ENCODE measurements at places on chromosomes 4 and X.

- peak; percentile 53 for DNase-seq
These were observed 1.4 kb downstream of the ELOVL6 start for GRCh38 chr4:110196871-110197528.

- no peak for DNase-seq
These were observed 779.3 kb downstream of the ARAP2 start for GRCh38 chr4:35464964-35465528.

DNA sequence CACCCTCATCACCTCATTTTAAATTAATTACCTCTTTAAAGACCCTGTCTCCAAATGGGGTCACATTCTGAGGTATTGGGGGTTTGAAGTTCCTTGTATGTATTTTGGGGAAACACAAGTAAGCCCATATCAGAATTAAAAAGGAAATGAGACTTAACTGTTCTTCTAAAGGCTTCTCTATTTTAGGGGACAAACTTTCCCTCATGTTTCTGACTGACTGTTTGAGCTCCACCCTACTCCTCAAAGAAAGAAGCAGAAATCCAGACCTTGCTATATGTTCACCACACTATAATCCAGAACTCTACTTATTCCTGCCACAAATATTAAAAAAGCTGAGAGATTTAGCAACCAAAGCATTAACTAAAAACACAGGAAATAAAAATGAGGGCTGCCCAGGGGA lies 258.8 kb downstream of the ARHGAP24 start:
- no peak for DNase-seq

DNA sequence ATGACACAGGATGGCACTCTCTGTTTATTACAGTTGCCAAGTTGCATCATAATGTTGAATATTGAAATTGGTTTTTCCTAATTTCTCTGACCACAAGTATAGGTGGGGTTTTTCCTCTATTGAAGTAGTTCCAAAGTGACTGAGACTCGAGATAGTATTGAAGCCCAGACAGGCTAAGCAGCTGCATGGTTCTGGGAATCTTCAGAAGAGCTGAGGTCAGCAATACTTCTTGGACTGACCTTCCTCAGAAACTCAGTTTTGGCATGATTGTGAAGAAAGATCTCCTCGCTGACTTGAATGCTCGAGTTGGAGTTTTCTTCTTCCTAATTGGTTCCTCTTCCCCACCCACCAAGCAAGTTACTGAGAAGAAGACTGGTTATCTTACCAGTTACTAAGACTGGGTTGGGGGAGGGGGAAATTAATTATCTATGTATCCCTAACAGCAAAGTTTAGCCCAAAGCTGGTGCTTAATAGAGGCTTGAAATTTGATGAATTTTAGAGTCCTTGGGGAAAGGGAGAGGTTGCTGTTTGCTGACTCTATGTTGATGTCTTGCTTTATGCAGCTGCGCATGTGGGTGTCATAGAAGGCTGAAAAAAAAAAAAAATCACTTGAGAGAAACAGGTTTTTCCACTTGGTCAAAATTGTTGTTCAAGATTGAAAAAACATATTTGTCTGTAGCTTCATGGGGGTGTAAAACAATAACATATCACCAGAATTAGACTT lies 91.1 kb downstream of the P2RY10 start:
- DNase-seq, result peak; percentile 2

- DNase-seq, result no peak
These were observed 198.4 kb downstream of the MAML3 start for GRCh38 chr4:139955600-139955999.

DNA sequence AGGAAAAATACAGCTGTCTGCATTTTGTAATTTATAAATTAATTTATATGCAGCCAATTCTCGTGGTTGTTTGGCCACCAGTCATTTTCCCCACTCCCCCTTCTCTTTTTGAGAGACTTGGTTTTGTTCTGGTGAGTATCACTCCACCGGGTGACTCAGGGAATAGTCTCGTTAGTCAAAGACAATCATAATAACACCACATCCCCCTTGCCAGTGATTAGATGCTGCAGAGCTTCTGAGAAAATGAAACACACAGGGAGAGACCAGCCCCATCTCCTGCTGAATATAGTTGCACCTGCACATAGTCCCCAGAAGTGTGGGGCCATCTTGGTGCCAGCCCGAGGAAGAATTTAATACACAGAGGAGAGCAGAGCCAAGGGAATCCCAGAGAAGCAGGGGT lies 8.0 kb upstream of the FNIP2 start:
- no peak for DNase-seq

Data from CD4-positive, alpha-beta T cell treated with Interleukin-2 at 100 ng/mL for 4 hours (primary cell).